ENCODE measurements at places on chromosomes 5 and 9.

GRCh38 chr5:162824360-162824759 lies 613.0 kb upstream of the CCNG1 start:
- no peak for DNase-seq

DNA sequence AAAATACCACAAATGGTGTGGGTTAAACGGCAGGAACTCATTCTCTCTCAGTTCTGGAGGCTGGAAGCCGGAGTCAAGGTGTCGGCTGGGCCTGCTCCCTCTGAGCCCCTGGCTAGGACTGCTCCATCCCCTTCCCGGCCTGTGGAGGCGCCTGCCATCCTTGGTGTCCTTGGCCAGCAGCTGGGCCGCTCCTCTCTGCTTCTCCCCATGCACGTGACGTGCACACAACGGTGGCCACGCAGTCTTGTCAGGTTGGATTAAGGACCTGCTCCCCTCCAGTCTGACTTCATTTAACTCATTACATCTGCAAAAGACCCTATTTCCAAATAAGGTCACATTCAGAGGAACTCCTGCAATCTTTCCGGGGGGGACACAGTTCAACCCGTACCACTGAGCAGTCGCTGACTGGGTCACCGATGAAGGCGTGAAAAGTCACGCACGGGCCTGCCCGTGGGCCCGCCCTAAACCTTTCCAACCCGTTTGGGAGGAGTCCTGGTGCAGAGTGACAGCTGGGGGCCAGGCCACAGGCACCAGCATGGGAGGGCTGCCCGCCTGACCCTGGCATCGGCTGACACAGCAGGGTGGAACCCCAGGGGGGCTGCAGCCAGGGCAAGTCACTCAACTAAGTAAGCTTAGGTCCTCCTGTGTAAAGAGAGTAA lies 135.2 kb downstream of the COL23A1 start:
- no peak for DNase-seq

DNA sequence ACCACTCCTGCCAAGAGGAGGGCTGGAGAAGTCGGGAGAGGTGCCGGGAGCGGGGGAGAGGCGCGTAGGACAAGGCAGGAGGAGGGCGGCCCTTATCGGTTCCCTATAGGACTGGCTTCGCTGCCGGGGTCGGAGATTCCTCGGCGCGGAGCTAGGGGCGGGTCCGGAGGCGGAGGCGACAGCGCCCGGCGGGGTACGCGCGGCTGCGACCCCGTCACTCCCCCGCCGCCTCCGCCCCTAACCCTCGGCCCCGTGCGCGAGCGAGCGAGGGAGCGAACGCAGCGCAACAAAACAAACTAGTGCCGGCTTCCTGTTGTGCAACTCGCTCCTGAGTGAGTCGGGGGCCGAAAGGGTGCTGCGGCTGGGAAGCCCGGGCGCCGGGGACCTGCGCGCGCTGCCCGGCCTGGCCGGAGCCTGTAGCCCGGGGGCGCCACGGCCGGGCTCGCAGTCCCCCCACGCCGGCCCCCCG lies 2.0 kb downstream of the GLIS3 start:
- no peak for DNase-seq

DNA sequence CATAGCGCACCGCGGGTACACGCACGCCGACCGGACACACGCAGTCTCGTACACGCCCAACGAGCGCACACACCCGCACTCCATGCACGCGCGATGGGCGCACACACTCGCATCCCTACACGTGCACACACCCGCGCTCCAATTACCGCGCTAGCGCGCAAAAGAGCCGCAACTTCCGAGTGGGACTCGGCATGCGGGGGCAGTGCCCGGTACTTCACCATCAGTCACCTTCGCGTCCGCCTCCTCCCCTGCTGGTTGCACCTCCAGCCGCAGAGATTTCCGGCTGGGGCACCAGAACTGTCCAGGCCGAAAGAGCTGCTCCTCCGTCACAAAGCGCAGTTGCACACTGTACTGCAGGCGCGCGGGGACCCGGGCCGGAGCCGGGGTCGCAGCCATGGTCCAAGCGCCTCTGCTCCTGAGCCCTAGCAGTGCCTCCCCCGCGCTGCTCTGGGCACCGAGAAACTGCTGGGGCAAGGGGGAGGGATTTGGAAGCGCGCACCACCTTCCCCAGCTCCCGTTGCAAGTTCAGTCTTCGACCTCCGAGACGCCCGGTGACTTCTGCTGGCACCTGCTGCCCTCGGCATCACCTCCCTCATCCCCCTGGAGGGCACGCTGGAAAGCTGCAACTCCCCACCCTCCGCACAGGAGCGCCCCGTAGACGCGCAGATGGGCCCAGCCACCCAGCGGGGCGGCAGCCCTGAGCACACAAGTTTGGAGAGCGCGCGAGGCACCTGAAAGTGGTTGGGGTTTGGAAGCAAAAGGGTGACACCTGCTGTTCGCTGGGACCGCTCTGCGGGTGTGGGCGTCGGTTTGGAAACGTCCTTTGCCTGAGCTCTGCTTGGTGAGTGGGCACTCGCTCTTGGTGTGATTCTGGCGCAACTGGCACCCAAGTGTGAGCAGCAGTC lies 337.4 kb upstream of the PUM3 start:
- no peak for DNase-seq

- no peak for DNase-seq
These were observed 859 bp upstream of the GRIA1 start for GRCh38 chr5:153489611-153490010.

GRCh38 chr9:90034071-90034470 lies 429.3 kb downstream of the GADD45G start:
- no peak for DNase-seq

GRCh38 chr5:106028314-106028713 lies 1642.4 kb downstream of the EFNA5 start:
- no peak for DNase-seq

DNA sequence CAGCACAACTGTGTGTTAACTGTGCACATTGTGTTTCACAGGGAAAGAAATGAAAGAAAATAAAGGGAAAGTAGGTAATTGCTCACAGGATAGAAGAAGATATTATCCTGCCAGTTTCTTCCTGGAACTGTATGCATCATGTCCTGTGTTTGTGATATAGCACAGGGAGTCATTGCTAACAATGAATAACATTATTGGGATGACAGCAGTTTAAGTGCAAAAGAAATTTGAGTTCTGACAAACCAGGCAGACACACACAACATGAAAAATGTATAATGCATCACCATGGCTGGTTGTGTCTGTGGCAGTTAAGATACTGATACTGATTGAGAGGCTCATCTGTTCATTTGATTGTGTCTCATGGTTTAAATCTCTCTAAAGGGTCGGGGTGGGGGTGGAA lies 145.4 kb downstream of the SPATA31D1 start:
- DNase-seq: no peak

Measured in CMK (cell line).